NCI-H1436 treated with DMSO at 0.1 percent for 48 hours (cell line): ENCODE measurements at places on chromosomes 13 and 19.

DNA sequence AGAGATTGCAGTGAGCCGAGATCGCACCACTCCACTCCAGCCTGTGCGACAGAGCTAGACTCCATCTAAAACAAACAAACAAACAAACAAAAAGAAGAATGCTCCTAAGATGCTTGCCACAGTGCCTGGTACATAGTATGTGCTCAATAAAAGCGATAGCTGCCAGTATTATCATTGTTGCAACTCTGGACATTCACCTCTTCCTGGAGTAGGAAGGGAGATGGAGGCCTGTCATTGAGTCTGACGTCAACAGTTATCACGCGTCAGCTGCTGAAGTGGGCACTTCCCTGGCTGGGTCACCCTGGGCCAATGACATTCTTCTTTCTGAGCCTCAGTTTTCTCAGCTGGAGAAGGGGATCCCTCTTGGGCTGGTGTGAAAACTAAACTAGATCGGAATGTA lies 4.2 kb upstream of the PLAUR start:
- no peak for DNase-seq

DNA sequence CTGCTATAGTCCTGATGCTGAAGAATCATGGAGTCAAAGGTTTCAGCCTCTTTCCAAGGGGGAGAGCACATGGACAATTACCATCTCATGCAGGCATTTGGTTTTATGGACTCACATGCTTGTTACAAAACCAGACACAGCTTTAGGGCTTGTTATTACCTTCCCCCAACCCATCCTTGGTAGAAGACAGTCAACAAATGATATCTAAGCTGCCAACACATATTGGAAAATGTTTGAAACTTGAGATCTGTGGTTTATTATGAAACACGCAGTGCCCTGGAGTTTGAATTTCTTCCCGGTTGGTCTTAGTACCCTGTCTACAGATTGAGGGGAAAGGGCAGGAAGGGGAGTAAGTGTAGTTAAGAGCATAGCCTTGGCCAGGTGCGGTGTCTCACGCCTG lies 12.5 kb upstream of the CYP2A6 start:
- no peak for DNase-seq

DNA sequence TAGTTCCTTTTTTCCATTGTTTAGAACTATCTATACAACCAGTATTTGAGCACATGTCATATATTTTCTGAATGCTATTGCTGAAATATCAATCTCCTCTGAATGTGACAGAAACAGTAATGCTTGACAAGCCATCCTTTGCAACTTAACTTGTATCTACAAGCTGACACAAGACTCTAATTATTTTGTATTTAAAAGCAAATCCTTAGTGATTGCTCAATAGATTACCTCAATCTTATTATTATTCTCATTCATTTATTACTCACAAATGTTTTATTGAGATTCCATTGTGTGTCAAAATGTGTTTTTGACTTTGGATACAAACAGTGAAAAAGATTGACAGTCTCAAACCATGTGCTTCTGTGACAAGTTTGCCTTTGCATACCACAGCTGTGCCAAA lies 787.8 kb upstream of the PRR20A start:
- no peak for DNase-seq

DNA sequence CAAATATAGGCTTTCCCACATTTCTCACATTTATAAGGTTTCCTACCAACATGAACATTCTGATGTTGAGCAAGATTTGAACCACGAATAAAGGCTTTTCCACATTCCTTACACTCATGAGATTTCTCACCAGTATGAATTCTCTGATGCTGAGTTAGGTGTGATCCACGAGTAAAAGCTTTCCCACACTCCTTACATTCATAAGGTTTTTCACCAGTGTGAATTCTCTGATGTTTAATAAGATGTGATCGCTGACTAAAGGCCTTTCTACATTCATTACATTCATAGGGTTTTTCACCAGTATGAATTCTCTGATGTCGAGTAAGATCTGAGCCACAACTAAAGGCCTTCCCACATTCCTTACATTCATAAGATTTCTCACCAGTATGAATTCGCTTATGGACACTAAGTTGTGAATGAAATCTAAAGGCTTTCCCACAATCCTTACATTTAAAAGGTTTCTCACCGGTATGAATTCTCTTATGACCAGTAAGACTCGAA lies 19.0 kb downstream of the ZNF790 start:
- no peak for DNase-seq

DNA sequence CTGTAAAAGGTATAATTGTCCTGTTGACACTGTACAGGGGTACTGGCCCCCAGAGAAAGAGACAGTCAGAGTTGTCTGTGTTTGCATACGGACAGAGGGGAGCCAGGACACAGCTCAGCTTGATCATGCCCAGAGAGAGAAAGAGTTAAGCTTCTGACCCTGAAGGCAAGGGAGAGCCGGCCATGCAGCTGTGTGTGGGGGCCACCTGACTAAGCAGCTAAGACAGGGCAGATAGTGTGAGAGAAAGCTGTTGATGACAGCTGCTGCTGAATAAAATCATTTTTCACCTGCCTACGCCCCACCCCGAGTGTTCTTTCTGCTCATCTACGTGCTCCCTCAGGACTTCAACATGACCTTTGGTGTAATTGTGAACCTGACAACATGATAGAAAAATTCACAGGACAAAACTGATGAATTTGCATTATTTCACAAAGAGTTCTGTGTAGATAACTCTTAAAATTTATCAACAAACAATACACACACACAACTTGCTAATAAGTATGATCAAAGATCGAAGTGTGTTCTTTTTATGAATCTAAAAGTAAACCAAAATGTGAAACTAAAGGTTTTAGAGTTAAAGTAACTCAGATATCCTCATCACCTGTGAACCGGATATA lies 1294.3 kb upstream of the ATXN8OS start:
- DNase-seq: no peak

- DNase-seq: no peak
Measured at GRCh38 chr13:28541966-28542365, 47.0 kb upstream of the FLT1 start.

DNA sequence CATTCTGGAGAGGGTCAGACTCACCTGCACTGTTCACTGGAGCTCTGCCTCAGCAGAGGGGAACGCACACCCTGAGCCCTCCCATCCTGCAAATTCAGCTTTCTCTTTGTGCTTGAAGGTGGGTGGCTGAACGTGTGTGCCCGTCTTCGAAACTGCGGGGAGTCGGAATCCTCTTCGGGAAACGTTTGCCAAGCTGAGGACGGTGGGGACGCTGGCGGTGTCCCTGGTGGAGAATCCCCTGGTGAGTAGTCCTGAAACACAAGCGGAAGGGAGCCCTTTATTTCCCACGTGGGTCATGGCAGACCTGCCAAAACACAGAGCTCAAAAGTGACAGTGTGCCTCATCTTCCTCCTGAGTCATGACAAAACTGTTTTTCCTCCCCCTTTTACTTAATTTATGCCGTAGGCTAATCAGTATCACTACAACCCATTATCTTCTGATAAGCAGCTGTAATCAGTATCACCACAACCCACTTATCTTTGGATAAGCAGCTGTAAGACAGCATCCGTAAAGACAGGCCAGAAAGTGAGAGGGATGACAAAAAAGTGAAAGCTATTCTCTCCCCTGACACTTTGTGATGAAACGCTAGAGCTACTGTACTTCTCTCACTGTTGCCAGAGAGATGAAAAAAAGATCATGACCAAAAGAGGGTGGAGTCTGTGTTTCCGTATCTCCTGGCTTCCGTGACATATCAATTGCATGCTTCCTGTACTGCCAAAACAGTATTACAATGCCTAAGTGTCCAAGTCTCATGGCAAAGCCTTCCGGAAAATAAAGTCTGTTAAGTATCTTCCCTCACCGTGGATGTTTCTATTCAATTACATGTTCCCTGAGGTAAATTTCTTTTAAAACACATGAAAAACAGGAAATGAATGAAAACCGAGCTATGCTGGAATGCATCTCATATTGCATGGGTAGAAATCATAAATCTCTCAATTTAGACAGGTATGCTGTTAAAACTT lies 155.5 kb downstream of the TBC1D4 start:
- no peak for DNase-seq

DNA sequence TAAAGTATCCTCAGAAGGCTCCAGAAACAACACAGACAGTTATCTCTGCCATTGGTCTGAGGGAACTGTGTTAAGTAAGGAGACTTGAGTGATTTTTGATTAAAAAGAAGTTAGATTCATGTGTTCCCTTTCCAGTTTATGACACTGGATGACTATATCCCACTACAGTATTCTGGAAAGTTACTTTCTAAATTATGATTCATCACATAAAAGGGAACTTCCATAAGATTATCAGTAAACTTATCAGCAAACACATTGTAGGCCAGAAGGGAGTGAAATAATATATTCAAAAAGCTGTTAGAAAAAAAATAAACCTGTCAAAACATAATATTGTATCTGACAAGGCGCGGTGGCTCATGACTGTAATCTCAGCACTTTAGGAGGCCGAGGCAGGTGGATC lies 700.0 kb downstream of the SLITRK6 start:
- DNase-seq: no peak

GRCh38 chr13:74975111-74975510 lies 506.9 kb downstream of the TBC1D4 start:
- no peak for DNase-seq

- DNase-seq: no peak
Measured at GRCh38 chr19:10805065-10805757, 30.8 kb downstream of the TMED1 start.

- DNase-seq: no peak
Measured at GRCh38 chr19:814152-815078, 7.3 kb downstream of the PLPPR3 start.

- DNase-seq: no peak
Measured at GRCh38 chr19:46115396-46116106, 8.9 kb downstream of the IGFL3 start.

DNA sequence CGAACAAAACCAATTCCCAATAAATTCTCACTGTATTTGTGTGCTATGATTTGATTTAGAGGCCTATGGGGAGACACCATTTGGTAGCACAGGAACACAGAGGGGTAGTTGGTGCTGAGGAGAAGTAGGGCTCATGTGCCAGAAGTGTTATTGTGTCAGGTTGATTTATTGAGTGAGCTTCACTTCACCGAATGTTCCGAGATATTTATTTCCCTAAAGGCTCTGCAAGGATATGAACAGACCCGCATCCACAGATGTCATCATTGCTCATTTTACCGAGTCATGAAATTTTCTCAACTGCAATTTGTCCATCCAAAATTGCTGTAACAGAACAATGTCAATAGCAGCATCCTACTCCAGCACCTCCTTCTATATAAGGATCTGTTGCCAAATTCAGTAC lies 69.5 kb downstream of the DACH1 start:
- peak; percentile 11 for DNase-seq

- no peak for DNase-seq
Measured at GRCh38 chr13:28704919-28705318, 13.9 kb downstream of the SLC46A3 start.

DNA sequence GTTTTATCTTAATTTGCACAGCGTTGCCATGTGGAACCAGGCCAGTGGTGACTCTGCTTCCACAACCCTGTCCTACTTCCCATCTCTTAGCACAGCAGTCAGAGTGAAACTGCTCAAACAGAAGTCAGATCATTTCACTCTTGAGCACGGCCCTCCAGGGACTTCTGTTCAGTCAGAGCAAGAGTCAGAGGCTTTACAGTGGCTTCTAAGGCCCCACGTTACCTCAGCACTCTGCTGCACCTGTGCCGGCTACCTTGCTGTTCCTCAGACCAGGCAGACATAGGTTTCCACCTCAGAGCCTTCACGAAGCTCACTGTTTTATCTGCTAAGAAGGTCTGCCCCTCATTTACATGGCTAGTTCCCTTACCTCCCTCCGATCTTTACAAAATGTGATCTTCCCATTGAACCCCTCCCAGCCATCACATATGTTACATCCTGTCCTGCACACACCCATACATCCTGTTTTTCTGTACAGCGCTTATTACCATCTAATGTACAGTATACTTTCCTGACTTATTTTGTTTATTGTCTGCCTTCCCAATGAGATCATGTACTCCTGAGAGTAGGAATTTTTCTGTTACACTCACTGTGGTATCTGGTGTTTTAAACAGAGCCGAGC lies 41.6 kb downstream of the TM9SF2 start:
- no peak for DNase-seq

- no peak for DNase-seq
Measured at GRCh38 chr13:21233086-21233485, 56.6 kb downstream of the MRPL57 start.

DNA sequence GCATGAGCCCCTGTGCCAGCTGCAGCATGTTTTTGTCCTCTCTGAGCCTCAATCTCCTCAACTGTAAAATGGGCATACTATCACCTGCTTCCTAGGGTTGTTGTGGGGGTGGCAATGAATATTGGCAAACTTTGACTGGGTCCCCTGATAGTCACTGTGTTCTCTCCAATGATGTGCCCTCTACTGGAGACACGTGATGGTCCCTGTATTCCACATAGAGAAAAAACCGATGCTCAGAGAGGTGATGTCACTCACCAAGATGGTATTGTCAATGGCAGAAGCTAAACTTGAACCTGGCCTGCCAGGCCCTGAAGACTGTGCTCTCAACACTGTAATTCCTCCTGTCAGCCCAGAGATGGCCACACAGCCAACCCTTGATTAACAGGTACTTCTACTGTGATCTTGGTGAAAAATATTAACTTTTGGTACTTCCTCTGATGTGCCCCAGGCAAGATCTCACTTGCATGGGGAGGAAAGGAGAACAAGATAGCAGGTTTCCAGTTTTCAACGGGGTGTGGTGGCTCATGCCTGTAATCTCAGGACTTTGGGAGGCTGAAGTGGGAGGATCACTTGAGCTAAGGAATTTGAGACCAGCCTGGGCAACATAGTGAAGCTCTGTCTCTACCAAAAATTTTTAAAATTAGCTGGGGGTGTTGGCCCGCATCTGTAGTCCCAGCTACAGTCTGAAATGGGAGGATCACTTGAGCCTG lies 3.6 kb downstream of the CEACAM20 start:
- no peak for DNase-seq

GRCh38 chr13:19183676-19184075 lies 2.1 kb upstream of the TUBA3C start:
- DNase-seq: no peak

- DNase-seq: no peak
Measured at GRCh38 chr13:54687173-54687572, 1658.6 kb downstream of the OLFM4 start.

DNA sequence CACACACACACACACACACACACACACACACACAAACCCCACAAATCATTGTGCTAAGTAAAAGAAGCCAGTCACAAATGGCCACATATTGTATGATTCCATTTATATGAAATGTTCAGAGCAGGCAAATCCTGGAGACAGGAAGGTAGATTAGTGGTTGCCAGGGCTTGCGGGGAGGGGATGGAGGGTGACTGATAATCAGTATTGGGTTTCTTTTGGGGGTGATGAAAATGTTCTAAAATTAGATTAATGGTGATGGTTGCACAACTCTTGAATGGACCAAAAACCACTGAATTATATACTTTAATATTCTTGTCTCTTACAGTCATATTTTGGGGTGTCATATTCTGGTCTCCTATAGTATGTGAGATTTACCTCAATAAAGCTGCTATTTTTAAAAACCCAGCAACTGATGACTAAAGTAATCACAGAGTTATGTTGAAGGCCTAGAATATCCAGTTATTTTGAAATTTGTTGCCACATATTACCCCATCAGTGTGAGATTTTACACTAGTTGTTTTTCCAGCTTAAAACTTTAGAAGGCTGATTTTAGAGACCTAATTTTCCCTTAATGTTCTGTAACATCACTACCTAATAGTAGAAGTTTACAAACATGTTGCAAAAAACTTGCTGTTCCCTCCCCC lies 20.3 kb downstream of the FLT1 start:
- no peak for DNase-seq
